ENCODE measurements at places on chromosomes 6 and 20.

DNA sequence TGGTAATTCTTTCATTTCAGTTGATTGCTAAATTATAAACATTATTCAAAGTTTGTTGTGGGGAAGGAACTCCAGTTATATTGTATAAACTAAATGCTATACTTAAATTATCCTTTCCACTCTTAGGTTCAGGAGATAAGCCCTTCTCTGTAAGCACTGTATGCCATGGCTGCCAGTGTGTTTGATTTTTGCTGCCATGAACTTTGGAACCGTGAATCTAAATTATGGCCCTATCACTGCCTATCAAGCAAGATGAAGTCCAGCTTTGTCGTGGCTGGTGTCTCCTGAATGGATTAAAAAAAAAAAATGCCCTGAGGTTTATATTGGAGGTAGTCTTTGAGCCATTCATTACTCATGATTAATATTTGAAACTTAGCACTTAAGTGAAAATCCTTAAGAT lies 44.7 kb downstream of the CDC5L start:
- no peak for DNase-seq

GRCh38 chr20:17675519-17676377 lies 6.3 kb downstream of the RRBP1 start:
- DNase-seq: no peak

DNA sequence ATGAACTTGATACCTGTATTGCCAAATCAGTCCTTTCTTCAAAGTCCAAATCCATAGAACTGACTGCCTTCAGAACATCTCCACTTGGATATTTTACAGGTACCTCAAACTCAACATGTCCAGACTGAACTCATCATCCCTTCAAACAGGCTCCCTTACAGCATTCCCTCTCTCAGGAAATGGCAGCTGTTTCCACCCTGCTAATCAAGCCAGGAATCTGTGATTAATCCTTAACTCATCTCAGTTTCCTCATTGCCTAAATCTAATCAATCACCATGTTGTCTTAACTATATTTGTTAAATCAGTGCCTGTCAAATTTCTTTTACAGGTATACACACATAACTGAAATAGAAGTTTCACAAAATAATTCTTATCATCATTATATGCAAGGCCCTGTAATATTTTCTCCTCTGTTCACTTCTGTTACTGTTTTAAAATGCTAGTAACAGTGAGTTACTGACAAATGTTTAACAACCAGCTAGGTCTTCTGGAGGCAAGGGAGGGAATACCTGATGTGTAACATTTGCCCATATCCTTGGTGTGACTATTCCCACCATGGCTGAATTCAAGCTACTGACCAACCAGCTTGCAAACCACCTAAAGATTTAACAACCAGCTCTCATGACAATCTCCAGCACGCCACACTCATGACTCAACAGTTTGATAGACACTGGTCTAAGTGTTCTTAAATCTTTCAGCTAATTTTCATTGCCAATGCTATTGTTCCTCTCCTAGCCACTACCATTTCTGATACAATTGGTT lies 124.9 kb downstream of the ADAT2 start:
- DNase-seq: no peak

GRCh38 chr20:39270837-39271604 lies 308.9 kb downstream of the DHX35 start:
- DNase-seq: no peak

DNA sequence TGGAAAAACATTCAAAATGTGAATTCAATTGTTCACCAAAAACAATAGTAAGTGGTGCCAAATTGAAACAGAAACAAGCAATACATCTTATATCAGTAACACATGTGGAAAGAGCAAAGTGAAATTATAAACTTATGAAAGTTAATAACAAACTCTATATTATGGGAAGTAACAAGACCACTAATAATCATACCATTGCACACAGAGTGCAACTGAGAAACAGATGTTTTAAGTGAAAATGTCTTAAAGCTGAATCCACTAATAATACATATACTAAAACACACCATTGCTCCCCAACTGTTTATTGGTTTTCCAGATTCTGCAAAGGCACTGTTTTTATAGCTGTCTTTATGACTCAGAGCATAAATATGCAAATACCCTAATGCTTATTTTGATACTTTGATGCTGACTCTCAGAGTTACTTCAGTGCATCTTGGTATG lies 292.3 kb downstream of the RFPL4B start:
- DNase-seq: no peak

DNA sequence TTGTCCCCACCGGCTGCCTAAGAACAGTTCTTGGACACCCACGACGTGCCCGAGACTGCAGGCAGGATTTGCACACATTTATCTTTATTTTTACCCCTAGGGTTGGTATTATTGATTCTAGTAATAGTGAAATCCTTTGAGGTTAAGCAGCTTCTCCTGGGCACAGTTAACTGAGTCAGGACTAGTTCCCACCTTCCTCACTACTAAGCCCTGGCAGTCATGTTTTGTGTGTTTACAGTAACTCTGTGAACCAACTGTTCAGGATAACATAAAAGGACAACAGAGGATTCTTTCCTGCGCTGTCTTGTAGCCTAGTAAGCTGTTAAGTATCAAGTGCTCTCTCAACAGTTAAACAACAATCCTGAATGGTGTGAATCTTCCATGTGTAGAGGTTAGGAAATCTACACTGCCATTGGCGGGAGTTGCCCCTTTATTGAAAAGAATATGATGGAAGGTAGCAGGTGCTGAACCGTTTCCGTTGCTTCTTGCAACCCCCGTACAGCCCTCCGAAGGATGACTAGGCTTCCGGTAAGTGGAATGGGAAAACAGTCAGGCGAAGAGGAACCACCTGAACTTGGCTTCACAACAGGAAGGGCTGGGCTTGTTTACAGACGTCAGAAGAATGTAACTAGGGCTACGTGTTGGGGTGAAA lies 979 bp upstream of the SOD2 start:
- DNase-seq: peak; percentile 38

- DNase-seq: no peak
These were observed 164.2 kb upstream of the TCF21 start for GRCh38 chr6:133724726-133725125.

DNA sequence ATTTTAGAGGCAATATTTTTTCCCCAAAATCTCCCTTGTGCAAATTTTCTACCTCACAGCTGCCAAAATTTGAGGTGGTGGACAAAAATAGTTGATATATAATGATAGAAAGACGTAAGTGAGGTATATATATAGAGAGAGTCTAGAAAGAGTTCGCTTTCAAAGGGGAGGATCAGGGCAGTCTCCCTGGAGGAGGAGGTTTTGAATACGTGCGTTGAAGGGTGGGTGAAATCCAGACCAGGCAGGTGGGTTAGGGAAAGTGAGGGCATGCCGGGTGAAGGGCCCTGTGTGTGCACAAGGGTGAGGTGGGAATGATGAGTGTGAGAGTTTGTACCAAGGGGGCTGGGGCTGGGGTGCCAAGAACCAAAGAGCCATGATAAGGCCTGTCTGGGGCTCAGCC lies 100.2 kb downstream of the CEBPB start:
- DNase-seq: no peak

GRCh38 chr20:54382419-54382818 lies 93.0 kb upstream of the DOK5 start:
- no peak for DNase-seq

- no peak for DNase-seq
These were observed 10.3 kb downstream of the TOP1 start for GRCh38 chr20:41038878-41039404.

GRCh38 chr6:33848484-33848883 lies 44.7 kb upstream of the MLN start:
- DNase-seq: no peak

DNA sequence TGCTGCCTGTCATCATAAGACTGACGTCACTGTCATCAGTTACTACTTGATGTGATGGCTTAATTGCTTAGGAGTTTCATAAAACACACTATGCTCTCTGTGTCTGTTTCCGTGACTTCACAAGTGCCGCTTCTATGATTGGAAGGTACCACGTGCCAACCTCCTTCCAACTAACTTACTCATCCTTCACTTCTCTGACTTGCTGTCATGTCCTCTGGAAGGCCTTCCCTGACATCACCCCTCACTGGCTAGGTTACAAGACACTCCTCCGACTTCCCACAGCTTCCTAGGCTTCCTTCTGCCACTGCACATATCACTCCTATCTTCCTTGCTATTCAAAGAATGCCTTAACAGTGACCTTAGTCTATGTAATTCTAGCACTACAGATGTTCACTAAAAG lies 20.4 kb downstream of the SERINC3 start:
- no peak for DNase-seq

- DNase-seq: no peak
These were observed 19.9 kb upstream of the SASH1 start for GRCh38 chr6:148322704-148323103.

DNA sequence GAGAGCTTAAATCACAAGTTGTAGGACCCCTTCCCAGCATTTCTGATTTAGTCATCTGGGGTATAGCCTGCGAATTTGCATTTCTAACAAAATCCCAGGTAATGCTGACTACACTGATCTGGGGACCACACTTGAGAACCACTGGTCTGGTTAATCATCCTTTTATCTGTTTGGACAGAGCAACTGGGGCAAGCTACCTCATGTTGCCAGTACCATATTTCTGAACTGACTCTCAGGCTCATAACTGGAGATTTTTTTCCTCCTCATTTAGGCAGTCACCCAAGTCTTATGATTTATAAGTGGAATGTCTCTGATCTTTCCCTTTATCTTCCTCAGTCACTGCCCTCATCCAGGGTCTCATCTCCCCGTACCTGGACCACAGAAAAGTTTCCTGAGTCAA lies 12.0 kb upstream of the GTF3C6 start:
- no peak for DNase-seq

DNA sequence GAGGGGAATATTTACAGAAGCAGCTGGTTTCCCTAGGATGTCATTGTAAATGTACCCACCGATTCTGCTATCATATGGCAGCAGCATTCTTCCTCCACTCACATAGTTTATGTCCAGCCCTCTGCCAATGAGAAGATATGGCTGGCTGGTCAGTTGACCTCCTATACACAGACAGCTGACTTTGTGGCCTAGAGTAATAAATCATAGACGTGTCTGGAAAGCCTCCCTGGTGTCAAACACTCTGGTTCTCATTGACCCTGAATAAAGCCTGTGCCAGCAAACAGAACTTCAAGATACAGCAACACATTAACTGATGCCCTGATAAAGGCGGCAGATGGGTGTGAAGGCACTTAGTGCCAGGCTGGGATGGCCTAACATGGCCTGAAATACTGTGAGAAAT lies 52.6 kb downstream of the GPR63 start:
- no peak for DNase-seq

GRCh38 chr6:135144673-135145062 lies 36.4 kb upstream of the MYB start:
- no peak for DNase-seq

DNA sequence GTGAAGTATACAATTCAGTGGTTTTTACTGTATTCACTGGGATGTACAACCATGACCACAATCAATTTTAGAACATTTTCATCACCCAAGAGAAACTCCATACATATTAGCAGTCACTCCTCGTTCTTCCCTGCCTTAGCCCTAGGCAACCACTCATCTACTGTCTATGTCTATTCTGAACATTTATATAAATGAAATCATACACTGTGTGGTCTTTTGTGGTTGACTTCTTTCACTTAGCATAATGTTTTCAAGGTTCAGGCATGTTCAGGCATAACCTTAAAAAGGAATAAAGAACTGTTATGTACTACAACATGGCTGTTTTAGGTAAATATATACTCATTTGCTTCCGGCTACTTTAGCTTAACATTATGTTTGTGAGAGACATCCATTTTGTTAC lies 37.3 kb downstream of the BLTP3A start:
- no peak for DNase-seq

DNA sequence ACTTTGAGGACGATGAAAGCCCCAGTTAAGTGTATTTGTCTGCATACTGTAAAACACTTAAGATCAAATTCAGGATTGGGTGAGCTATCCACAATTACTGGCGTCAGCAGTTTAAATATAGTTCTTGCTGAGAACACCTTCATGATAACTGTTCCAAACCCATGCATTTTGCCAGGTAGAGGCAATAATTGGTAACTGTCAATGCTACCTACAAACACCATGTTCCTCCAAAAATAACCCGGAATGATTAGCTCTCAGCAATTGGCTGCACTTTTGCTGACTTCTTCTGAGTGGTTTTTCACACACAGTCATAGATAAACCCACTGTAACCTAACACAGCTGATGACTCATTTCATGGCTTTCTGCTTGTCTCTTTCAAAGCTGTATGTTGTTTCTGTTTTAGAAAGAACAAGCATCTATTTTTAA lies 1358.6 kb upstream of the GJE1 start:
- no peak for DNase-seq

DNA sequence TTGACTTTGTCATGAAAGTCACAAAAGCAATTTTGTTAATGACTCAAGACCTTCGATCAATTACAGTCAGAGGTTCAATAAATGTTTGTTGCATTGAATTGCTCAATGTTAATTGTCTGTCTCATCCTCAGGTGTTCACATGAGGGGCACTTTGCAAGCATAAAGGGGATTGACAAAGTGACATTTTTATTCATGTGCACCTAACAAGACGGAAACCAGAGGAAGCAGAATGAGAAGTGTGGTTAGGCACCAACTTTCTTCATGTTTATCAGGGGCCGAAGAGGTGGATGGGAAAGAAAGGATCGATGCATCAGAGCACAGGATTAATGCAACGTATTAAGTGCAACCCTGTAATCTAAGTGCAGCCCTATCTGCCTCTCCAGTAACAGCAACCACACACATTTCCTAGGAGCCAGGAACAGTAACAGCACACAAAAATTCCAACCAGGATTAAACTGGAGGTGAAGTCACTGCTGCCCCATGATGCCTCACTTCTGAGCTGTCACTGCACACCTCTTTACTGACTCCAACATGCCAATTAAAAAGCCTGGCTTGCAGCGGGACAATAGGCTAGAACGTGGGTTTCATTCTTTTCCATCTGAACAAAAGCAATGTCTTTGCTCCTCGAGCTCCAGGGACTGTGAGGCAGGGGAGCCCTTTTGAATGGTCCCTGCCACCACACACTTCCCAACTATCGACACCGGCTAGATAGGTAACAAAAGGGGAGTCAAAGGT lies 262.7 kb downstream of the CD83 start:
- DNase-seq: no peak

GRCh38 chr6:129996387-129996786 lies 22.0 kb upstream of the L3MBTL3 start:
- DNase-seq: no peak

GRCh38 chr6:110944681-110945151 lies 13.8 kb upstream of the GTF3C6 start:
- DNase-seq: peak; percentile 46

DNA sequence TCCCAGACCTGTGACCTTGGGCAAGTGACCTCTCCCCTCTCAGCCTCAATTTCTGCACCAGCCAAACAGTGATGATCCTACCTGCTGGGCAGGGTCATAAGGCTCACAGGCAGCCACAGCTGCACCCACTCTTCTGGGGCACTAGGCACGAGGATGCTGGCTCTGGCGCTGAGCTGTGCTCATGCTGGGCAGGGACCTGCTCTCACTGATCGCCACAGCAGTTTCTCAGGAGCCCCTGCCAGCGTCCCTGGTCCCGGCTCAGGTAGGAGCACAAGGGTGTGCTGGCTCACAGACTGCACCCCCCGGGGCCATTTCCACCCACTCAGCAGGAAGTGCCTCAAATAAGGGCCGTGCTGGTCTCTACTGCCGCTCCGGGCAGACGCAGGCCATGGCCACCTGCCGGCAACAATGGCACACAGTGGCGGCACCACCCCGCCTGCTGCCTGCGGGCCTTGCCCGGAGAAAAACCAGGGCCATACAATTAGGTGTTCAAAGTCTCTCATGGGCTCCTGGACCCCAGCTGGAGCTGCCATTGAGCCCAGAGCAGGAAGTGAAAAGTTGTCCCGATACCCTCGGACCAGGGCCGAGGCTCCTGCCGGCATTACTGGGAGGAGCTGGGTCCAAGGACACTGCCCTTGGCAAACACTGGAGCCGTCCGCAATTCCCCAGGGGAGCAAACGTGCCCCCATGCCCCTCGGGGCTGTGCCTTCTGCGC lies 4.6 kb upstream of the CABLES2 start:
- DNase-seq: no peak
